ENCODE measurements at places on chromosomes 11 and 22.

DNA sequence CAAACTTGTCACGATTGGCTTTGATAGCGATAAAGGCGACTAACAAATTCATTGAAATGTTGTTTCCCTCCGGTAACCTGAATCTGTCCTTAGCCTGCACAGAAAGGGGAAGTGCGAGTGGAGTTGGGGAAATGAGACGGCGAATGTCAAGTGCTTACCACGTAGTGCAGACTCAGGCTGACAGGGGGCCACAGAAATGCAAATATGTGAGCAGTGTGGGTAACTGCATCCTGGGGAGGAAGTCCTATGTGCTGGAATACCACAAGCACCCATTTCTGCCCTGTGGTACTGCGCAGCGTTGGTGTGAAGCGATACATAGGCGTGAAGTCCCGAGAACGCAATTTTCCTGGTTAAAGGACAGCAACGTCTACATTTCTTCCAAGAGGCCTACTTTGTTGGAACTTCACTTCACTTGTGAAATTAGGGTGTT, 869 bp upstream of the EIF4ENIF1 start:
- no peak for DNase-seq

DNA sequence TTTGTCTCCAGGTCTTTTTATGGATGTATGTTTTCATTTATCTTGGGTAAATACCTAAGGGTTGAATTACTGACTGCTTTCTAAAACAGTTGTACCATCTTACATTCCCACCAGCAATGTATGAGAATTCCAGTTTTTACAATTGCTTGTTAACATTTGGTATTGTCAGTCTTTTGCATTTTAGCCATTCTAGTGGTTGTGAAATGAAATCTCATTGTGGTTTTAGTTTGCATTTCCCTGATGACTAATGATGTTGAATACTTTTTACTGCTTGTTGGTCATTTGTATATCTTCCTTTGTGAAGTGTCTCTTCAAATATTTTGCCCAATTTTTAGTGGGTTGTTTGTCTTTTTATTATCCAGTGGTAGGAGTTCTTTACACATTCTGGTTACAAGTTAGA, 92.8 kb downstream of the ARFGAP2 start:
- no peak for DNase-seq

GRCh38 chr22:25357132-25357455, 137.7 kb downstream of the CRYBB2 start:
- DNase-seq, result no peak

DNA sequence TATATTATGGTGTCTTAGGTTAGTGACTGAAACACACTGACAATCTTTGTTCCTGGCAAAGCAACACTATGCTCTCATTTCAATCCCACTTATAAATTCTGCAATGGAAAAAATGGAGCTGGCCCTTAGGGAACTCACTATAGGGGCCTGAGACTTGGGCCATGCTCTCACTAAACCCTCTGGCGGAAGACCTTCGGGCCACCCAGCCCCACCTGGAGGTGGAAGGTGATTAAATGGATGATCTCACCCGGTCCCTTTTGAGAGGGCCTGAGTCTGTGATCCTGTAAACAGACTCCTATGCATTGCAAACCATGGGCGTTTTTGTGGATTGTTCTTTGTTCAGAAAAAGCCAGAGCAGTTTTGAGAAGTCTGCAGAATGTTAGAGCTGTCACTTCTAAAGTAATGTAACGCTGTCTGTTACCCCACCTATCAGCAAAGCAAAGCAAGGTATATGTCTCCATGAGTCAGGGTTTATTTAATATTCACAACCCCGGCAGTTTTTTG, 17.0 kb upstream of the CDON start:
- DNase-seq, result no peak

GRCh38 chr11:47981667-47982404, 1.5 kb downstream of the PTPRJ start:
- no peak for DNase-seq
